ENCODE measurements at places on chromosomes 7 and 10.

DNA sequence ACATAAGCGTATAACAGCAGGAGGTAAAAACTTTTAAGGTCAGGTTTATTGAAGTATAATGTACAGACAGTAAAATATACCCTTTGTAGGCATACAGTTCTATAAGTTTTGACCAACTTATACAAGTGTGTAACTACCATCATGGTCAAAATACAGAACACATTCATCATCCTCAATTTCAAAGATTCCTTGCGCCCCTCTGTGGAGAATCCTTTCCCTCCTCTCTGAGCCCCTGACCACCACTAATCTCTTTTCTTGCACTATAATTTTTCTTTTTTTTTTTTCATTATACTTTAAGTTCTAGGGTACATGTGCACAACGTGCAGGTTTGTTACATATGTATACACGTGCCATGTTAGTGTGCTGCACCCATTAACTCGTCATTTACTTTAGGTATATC lies 58.1 kb upstream of the CTTNBP2 start:
- DNase-seq, result no peak

- DNase-seq, result no peak
Measured at GRCh38 chr7:149870274-149870673, 3.5 kb upstream of the ATP6V0E2 start.

DNA sequence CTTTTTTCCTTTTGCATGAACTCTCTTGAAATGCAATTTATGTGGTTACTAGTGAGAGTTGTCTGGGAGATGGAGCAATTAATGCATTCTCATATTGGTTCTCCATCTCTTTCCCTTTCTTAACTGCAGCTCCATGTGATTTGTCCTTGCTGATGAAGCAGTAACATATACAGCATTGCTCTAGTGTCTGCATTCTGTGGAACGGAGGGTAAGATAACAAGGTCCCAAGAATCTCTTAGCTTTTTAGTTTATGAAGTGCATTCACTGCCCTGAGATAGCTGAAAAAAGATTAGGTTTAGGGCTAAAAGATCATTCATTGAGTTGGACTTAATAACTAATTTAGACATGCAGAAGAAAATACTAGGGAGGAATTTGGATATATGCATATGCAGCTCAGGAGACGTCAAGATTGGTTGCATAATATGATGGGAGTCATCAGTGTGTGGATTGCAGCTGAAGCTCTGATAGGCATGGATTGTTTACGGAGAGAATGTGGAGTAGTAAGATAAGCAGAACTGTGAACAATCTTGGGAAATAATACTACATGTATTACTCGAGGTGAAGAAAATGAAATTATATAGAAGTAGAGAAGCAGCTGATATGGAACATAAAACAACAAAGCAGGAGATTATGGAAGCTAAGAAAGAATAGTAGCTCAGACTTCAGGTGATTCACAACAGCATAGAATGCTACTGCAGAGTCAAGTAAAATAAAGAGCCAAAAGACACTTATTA lies 404.7 kb downstream of the ARL4A start:
- no peak for DNase-seq

- no peak for DNase-seq
Measured at GRCh38 chr7:83643012-83643411, 5.9 kb downstream of the SEMA3E start.
